ENCODE measurements at places on chromosomes 16 and 17.

- DNase-seq: peak; percentile 68
Observed at GRCh38 chr17:75096082-75096625, 8.4 kb downstream of the SLC16A5 start.

GRCh38 chr16:58500430-58501241 is 693 bp downstream of the NDRG4 start:
- no peak for DNase-seq

GRCh38 chr17:63514477-63514876 is 8.7 kb upstream of the KCNH6 start:
- no peak for DNase-seq

DNA sequence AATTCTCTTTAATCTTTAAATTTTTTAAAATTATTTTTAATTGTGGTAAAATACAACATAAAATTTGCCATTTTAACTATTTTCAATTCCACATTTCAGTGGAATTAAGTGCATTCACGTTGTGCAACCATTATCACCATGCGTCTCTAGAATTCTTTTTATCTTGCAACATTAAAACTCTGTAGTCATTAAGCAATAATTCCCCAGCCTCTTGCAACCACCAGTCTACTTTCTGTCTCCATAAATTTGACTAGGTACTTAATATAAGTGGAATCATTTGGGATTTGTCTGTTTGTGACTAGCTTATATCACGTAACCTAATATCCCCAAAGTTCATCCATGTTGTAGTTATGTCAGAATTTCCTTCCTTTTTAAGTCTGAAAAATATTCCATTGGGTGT is 79.1 kb downstream of the TAOK1 start:
- no peak for DNase-seq

GRCh38 chr17:79930062-79930876 is 91.0 kb upstream of the CBX4 start:
- DNase-seq: no peak

- no peak for DNase-seq
Observed at GRCh38 chr17:43402078-43402477, 3.3 kb downstream of the ARL4D start.

DNA sequence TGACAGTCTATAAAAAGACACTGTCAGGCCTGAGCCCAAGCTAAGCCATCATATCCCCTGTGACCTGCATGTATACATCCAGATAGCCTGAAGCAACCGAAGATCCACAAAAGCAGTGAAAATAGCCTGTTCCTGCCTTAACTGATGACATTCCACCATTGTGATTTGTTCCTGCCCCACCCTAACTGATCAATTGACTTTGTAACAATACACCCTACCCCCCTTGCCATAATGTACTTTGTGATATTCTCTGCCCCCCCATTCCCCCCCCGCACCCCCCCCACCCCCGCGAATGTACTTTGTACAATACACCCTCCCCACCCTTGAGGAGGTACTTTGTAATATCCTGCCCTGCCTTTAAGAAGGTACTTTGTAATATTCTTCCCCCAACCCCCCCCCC is 82.2 kb upstream of the MED13 start:
- no peak for DNase-seq

Data from HAP-1 (cell line).